ENCODE measurements at places on chromosomes 2 and 18. TPM values are rescaled to one million over a fixed set of nuclear protein-coding genes. Genes with fewer than 3 reads are reported as not detected.

IL36RN gene
- not detected for total RNA-seq

APCDD1 gene
- 9.8 TPM for total RNA-seq

ARL6IP6 gene
- 32.2 TPM for total RNA-seq

COL4A4 gene
- 0.74 TPM for total RNA-seq

FAP gene
- total RNA-seq, result 2.0 TPM

RNF125 gene
- 1.7 TPM for total RNA-seq

ANKRD30B gene
- total RNA-seq, result not detected

IL1R2 gene
- not detected for total RNA-seq

GPR55 gene
- not detected for total RNA-seq

C2orf72 gene
- total RNA-seq, result 31.0 TPM

POTEJ gene
- not detected for total RNA-seq

UCN gene
- 1.2 TPM for total RNA-seq

LCT gene
- not detected for total RNA-seq

ARHGEF33 gene
- total RNA-seq, result 2.7 TPM

PTPRM gene
- total RNA-seq, result 36.9 TPM

FN1 gene
- total RNA-seq, result 203 TPM

GPR155 gene
- total RNA-seq, result 15.2 TPM

DPP10 gene
- 50.9 TPM for total RNA-seq

DUSP2 gene
- total RNA-seq, result 4.2 TPM

TOGARAM2 gene
- total RNA-seq, result under 0.01 TPM

Data from temporal lobe (tissue), 4 donors.